Dermis blood vessel endothelial cell (primary cell): ENCODE measurements at places on chromosomes 3 and 15. TPM values are rescaled to one million over a fixed set of nuclear protein-coding genes. Genes with fewer than 3 reads are reported as not detected.

DNA sequence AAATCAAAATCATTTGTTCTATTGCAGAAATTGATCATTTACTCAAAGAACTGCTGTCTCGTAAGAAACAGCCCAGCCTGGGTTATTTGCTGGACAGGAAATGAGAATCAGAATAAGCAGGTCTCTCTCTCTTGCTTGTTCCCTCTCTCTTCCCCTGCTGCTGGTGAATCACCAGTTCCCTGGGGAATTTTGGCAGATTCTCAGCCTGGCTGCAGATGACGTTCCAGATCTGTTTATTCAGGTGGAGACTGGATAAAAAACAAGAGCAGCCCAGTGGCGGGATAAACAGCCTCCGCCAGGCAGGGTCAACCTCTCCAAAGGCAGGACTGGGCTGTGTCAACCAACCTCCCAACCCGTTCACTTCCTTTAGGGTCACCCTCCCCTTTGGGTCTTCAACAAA lies 72.1 kb downstream of the LRIG1 start:
- DNase-seq = peak; percentile 93

DNA sequence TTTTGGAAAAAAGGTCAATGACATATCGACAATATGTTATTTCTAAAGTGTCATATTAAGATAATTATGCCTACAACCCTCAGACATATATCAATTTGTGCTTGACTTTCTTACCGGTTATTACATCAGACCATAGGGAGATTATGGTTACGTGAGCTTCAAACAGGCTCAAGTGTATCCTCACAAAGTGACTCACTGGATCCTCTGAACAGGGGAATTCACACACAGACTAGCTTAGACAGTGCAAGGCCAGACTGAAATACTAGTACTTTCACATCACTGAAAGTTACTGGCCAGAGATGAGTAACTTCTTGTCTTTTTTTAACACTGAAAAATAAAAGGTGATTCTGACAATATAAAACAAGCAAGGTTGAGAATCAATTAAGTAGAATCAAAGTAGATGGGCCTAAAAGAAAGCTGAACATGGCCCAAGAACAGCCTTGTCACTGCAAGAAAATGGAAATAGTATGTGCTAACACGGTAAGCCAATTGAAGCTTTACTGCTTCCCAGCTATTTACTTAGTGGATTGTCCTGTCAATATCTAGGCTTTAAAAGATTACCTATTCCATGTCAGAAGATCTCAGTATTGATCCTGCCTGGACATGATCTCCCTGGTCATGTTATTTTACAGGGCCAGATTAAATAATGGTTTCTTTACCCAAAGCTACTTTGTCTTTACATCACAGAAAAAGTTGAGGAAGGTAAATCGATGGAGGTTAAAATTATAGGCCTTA lies 848.6 kb downstream of the ROBO1 start:
- DNase-seq = no peak

GRCh38 chr15:90419206-90419605 lies 31.2 kb downstream of the IQGAP1 start:
- no peak for DNase-seq

DNA sequence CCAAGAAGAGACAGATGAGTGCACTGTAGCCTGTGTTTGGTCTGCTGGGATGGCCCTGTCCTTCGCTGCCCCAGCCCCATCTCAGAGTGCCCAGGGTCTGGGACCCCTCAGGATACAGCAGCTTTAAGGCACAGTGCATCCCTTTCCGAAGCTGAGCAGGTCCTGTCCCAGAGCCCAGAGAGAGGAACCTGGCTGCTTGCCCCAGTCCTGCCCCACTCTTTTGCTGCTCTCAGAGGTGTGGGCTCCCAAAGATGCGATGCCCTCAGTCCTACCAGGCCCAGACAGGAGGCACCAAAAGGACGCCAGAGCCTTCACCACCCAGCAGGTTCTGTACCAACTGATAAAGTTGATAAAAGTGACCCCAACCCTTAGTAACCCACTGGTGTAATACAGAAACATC lies 8.2 kb downstream of the PLCD1 start:
- DNase-seq = no peak

Gene GABRR3
- not detected in 2 replicates for total RNA-seq

- DNase-seq = no peak
Observed at GRCh38 chr3:87313641-87314040, 37.3 kb upstream of the POU1F1 start.

DNA sequence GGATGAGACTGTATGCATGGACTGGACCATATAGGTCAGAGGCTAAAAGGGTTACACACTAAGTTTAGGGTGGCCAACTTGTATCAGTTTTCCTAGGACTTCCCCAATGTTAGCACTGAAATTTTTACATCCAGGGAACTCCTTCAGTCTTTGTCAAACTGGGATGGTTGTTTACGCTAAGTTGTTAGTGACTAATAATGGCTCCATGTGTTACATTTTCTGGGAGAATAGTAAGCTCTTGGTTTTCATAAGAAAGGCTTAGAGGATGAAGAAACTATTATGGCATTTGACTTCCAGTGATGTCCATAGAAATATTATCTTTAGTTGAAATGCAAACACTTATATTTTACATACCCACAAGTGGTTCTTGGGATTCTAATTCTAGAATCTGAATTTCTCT lies 57.9 kb upstream of the ST3GAL6 start:
- DNase-seq = no peak

- peak; percentile 23 for DNase-seq
Observed at GRCh38 chr15:78149805-78150751, 916 bp downstream of the IDH3A start.

Gene POC1A
- total RNA-seq = 3.7 and 17.6 TPM in 2 replicates

DNA sequence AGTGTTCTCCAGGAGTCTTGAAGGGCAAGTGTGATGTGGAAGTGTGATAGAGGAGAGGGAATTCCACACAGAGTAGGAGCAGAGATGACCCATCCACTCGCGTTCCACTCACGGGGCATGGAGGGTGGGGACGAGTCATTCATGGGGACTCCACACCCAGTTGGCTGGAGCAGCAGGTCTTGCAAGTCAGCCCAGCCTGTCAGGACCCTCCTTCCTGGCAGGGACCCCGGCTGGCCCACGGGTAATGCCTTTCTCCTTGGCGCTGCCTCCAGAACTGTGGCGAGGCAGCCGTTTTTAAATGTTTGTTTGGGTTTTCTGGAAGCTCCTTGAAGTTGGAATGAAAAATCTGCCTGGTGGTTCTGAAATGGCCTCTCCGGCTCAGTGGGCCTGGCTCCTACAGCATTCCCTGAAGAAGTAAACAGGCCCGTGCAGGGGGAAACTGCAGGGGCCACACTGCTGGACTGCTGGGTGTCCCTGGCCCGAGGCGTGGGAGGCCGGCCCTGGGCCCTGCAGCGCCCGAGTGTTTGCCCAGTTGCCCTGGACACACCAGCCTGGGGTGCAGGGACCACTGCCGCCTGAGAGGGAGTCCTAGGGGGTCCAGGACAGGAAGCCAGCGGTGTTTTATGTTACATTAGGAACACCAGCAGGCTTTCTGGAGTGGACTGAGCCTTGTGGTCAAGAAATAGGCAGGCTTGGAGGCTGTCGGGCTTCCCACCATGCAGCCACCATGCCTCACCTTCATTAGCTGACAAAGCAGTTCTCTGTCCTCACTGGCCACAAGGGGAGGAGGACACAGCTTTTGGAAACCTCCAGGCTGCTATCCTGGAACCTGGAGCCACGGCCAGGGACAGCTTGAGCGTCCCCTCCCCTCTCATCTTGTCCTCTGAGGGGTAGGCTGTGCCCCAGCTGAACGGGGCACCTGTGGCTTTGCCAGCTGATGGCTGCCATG lies 61.3 kb downstream of the CEMIP start:
- DNase-seq = no peak

DNA sequence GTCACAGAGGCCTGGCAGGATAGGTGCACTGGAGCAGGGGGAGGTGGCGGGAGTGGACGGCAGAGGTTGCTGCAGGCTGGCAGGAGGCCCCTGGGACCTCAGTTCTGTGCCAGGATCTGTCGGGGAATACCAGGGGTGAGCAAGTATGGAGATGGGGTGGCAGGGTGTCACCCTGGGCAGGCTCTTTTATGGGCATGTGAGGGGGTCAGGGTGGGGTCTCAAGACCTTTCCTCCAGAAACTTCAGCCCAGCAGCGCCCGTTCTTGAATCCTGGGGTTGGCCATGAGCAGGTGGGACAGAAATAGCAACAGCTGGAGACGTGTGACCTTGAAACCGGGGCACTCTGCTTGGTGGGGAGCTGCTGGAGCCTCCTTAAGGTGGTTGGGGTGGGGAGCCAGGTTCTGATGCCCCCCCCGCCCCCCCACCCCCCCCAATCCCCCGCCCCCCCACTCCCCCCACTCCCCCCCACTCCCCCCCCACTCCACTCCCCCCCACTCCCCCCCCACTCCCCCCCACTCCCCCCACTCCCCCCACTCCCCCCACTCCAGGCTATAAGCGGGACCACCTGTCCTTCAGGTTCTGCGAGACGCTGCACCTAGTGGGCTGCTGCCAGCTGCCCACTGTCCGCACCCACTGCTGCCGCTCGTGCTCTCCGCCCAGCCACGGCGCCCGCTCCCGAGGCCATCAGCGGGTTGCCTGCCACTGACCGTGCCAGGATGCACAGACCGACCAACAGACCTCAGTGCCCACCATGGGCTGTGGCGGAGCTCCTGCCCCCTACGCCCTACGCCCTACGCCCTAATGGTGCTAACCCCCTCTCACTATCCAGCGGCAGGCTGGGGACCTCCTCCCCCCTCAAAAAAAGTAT lies 84.9 kb downstream of the TBC1D2B start:
- no peak for DNase-seq

Gene NR1I2
- under 0.01 TPM in 1 of 2 replicates, not detected in the other for total RNA-seq

DNA sequence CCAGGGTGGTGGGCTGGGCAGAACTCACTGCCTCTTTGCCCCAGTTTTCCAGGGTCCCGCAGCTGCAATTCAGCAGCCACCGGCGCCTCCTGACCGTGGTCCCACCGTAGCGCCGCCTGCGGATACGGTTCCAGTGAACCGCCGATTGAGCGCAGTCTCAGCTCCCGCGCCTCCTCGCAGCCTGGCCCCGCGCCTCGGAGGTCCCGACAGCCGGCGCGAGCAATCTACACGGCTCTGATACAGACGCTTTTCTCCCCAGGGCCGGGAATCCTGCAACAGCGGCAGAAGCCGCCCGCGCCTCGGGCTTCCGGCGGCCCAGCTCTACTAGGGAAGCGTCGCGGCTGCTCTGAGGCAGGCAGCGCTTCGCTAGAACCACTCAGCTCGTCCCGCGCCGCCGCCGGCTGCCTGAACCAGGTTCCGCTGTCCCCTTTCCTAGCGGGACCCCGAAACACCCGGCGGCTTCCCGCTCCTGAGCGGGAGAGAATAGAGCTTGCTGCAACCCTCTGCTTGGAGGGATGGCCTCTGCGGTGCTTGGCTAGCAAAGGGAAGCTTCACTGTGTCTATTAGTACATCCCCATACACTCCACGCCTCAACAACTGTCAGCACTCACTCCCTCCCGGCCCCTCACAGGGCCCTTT lies 3.1 kb downstream of the FOXL2NB start:
- DNase-seq = no peak

Gene PAQR9
- not detected in 2 replicates for total RNA-seq

Gene GOLGA8K
- 0.17 and 0.19 TPM in 2 replicates for total RNA-seq

- no peak for DNase-seq
Observed at GRCh38 chr15:90053685-90054466, 48.4 kb downstream of the IDH2 start.

DNA sequence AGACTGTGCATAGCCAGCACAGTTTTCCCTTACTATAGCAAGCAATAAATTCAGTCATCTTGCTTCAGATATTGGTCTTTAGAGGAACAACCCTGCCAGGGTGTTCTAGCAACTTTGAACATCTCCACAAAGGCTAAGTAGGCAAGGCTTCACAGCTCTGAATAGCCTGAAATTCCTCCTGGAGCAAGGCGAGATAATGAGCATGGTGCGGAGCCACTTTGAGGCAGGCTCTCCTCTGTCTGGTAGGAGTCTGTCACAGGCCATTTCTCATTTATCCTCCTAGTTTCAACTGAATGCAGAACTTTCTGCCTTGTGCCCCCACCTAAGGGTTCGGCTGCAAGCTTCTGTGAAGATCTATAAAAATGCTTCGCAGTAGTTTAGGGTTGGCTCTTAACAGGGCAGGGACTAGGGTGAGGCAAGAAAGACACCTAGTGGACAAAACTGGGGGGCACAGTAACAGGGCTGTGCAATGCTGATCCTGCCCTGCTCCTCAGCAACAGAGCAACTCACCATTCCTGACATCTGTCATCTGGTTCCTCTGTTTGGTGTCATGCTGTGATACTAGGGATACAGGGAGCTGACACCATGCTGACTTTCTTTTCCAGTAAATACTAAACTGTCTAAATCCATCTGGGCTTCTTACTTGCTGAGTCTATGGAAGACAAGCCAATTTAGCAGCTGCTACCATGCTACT lies 16.6 kb upstream of the EHHADH start:
- peak; percentile 52 for DNase-seq

GRCh38 chr15:70867911-70868467 lies 14.0 kb upstream of the LARP6 start:
- peak; percentile 74 for DNase-seq

DNA sequence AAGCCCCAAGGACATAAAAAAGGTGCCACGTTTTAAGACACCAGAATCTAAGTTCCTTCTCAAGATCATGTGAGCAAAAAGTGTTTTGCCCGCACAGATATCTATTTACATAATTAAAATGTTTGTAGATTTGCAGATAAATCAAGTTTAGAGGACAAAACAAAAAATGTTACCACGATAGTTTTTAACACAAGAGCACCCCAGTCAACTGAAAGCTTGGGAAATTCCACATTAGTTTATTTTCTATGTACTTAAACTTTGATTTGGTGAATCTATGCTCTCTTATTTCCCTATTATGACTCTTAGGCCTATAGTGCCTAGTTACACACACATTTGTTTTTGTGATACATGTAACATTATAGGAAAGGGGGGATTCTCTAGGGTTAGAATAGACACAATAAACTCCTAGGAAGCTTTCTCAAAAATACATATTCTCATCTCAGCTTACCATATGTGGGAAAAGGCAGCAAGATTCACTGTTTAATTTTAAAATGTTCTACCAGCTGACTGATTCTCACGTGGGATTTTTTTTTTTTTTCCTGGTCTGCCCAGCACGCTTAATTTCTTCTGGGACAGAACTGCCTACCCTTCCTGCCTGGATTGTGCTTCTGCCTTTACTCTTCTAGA lies 8.4 kb upstream of the LEKR1 start:
- DNase-seq = no peak

- no peak for DNase-seq
Observed at GRCh38 chr3:8625991-8626390, 18.6 kb downstream of the SSUH2 start.

Gene B3GALNT1
- total RNA-seq = 21.7 and 23.7 TPM in 2 replicates

- DNase-seq = peak; percentile 35
Observed at GRCh38 chr3:136667081-136667480, 85.1 kb downstream of the STAG1 start.
